ENCODE measurements at places on chromosomes 7 and 10.

GRCh38 chr10:86594535-86594934, 59.8 kb upstream of the OPN4 start:
- DNase-seq, result peak; percentile 81

DNA sequence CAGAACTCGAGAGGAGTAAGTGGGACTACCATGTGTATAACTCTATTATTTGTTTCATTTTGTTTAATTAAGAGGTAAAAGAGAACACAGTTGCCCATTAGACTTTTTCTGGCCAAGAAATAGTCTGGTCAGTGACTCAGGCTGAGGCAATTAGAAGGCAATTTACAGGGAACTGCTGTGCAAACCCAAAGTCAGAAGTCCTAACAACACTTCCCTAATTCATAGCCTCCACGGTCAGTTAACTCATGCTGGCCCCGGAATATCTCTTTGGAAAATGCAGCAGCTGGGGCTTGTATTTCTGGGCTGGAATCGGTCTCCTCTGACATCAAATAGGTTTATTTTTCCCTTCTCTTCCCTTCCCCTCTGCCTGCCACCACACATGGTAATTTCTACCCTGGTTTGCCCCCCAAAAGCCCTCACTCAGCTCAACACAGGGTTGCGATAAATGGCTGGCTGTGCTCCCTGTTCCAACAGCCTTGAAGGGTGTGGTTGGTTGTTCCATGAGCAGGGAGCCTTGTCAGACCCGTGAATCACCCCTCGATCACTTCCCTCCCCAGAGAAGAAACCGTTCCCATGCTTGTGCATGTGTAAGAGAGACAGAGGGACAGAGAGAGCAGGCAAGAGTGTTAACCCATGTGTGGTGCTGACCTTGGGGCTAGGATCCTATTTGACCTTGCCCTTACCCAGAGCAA, 5.3 kb downstream of the SH3PXD2A start:
- DNase-seq, result no peak

- no peak for DNase-seq
These were observed 64.4 kb upstream of the EMX2 start for GRCh38 chr10:117477961-117478670.

DNA sequence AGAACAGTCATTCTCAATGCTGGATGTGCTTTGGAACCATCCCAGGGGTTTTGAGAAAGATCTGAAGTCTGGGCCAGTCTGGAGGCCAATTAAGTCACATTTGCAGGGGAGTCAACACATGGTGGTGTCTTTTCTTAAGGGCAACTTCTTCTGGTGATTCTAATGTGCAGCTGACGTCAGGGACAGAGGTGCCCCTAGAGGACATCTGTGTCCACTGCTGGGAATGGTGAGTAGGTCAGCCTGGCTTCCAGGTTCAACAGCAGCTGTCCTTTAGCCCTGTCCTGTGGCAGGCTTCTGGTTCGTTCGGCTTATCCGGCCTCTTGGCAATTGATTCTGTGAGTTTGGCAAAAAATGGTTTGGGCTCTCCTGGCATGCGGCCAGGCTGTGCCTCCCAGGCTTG, 269.7 kb upstream of the HABP2 start:
- DNase-seq, result no peak

DNA sequence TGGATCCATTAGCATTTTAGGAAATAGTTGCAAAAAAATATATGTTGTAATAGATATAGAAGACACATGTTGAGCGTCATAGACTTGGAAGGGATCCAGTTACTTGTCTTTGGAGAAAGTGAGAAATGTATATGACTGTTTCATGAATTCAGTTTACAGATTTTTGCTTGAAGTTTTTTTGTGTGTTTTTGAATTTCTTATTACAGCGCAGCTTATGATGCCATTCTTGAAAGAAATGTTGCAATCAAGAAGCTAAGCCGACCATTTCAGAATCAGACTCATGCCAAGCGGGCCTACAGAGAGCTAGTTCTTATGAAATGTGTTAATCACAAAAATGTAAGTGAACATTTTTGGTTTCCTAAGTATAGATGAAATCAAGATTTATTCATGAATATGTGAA, 98.2 kb downstream of the MAPK8 start:
- no peak for DNase-seq

DNA sequence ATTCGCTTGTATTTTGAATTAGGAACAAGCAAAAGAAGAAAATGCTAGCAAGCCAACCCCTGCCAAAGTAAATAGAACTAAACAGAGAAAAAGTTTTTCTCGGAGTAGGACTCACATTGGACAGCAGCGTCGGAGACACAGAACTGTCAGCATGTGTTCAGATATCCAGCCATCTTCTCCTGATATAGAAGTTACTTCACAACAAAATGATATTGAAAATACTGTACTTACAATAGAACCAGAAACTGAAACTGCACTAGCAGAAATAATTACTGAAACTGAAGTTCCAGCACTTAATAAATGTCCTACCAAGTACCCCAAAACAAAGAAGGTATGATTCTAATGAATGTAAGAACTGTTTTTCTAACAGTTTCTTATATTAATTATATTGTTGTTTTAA, 87.9 kb downstream of the KMT2E start:
- DNase-seq, result no peak

- DNase-seq, result no peak
These were observed 7.9 kb downstream of the MALSU1 start for GRCh38 chr7:23306936-23307521.

- DNase-seq, result no peak
These were observed 204.1 kb upstream of the NFE2L3 start for GRCh38 chr7:25947669-25948516.

- no peak for DNase-seq
These were observed 70.0 kb upstream of the ZMIZ2 start for GRCh38 chr7:44678471-44679179.

GRCh38 chr10:102540023-102540422, 36.3 kb downstream of the SUFU start:
- DNase-seq, result no peak

GRCh38 chr7:68963552-68963951, 634.7 kb upstream of the AUTS2 start:
- DNase-seq, result peak; percentile 27

DNA sequence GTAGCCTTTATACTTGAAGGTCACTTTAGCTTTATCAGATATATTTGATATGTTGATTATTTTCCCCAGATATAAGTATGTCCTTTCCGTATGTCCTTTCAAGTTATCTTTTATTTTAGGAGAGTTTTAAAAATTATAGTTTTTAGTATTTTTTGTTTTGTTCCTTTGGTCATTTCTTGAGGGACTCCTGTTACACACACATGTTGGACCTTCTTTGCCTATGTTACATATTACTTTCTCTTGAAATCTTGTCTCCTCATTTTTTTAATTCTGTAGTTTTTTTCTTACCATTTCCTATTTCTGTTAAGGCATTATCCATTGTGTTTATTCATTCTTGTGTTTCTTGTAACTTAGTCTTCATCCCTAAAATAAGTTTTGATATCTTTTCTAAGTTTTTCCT, 23.9 kb downstream of the GLCCI1 start:
- no peak for DNase-seq
